ENCODE measurements at places on chromosomes 3 and 15. TPM values are rescaled to one million over a fixed set of nuclear protein-coding genes. Genes with fewer than 3 reads are reported as not detected.

DNA sequence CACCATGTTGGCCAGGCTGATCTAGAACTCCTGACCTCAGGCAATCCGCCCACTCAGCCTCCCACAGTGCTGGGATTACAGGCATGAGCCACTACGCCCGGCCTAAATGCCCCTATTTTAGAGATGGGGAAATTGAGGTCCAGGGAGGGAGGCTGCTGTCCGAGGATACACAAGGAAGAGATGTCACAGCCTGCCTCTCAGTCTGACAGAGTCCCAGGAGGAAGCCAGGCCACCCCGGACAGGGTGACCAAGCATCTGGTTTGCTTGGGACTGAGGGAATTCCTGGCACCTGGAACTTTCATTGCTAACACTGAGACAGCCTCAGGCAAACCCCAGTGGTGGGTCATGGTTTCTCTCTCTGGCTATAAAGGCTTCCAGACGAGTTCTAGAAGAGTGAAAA, 30.6 kb upstream of the ADAMTS7 start:
- DNase-seq = no peak

DNA sequence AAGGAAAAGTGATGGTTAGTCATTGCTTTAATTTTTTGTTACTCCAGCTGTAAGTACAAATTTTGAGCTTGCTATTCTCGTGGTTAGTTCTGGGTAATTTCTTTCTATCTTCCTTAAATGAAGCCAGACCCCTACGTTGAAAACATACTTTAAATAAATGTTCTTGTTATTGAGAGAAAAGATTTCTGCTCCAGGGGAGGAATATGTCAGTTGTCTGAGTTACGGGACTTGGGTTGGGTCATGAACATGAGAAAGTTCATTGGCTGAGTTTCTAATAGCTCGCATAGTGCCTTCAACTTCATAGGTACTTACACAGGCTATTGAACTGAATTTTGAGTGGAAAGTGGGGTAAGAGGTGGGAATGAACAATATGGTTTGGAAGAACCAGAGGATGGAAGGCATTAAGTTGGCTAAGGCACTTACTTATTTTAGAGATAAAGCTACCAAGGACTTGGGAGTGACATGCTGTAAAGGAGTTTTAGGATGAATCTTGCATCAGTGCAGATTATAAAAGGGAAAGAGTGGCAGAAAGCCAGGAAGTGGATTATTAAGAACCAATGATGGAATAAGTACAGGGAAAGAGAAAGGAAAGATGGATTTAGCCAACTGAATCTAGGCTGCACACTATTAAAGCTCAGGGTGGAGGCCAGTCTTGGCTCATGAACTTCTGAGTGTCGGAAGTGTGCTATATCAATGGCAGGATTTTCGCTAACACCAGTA, 1.4 kb downstream of the RPSA start:
- no peak for DNase-seq

DNA sequence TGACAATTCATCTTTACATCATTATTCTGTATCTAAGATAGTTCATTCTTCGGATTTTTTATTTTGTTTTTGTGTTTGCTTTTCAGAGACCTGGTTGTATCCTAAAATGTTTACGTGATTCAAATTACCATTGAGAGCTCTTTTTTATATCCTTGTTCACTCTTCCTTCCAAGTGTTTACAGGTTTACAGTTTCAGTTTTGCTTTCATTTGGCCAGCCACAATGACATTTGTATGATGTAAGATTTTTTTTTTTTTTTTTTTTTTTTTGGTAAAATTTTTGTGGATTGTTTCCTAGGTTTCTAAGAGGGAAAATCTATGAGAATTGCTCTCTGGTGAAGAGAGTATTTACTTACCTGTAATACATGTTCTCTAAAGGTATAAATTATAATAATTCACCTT, 55.0 kb downstream of the SETD5 start:
- DNase-seq = no peak

DNA sequence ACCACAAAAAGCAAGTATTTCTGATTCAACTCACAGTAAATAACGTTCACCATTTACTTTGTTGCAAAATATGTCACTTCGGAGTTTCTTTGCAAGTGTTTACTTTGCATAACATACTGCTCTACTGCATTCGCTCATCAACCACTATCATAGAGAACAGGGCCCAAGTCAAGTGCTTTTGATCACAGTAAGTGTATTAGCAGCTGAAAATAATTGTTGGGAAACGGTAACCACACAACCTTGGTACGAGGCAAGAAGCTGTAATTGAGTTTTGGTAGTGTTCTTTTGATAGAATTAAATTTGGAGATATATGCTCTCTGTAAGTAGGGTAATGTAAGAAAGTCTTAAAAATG, 80.1 kb downstream of the SATB1 start:
- no peak for DNase-seq

DNA sequence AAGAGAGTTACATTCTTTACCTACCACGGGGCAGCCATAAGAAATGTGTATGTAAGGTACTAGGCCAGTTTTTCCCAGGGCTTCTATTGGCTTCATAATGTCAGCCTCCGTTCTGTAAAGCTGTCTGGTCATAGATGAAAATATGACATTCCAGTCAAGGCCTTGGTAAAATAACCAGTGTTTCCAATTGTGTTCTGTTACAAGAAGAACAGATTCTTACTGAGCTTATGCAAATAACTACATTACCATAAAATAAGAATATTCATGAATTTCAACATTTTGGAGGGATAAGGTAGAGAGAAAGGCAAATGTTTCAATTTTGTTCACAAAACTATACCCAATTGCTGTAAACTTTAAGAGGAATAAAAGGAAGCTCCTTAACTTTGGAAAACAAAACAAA, 315.5 kb downstream of the THSD4 start:
- no peak for DNase-seq

DNA sequence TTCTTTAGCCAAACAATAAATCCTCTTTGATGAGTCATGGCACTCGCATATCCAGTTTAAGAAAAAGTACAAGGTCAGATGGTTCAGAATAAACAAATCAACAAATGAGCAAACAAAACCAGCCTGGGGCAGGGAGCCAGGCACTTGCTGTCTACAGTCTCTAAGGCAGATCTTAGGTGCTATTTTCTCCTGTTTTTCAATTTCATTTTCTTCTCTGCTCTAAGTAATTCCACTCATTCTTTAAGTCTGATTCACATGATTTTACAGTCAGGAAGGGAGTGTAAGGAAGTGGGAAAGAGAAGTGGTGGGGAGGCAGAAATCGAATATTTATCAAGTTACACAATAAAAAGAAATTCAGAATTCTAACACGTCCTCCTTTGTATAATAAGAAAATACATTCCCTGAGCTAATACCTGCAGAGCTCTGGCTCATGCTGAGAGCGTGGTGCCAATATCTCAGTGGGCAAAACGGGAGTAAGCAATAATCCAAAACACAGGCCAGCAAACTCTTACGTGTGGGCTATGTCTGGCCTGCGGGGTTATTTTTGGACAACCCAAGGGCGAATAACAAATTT, 298.6 kb downstream of the ADAMTS17 start:
- DNase-seq = no peak

GRCh38 chr3:72152551-72153476, 367.9 kb upstream of the PROK2 start:
- peak; percentile 76 for DNase-seq

GRCh38 chr3:18489939-18490338, 64.8 kb upstream of the SATB1 start:
- DNase-seq = no peak

DNA sequence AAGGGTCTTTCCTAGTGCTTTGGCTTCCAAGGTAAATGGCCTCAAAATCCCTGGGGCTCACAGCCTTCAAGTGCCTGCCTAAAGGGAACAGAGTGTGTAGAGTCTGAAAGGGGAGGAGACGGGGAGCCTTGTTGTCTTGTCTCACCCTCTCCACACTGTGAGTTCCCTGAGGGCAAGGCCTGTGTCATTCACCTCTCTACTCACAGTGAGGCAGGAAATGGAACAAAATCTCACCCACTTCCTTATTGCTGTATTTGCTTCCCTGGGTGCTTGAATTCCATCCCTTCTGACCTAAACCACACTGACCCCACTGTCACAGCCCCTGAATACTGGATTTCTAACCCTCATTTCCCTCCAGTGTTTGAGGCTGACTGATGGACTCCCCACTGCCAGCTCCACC, 197.5 kb downstream of the EPHB1 start:
- DNase-seq = no peak

DNA sequence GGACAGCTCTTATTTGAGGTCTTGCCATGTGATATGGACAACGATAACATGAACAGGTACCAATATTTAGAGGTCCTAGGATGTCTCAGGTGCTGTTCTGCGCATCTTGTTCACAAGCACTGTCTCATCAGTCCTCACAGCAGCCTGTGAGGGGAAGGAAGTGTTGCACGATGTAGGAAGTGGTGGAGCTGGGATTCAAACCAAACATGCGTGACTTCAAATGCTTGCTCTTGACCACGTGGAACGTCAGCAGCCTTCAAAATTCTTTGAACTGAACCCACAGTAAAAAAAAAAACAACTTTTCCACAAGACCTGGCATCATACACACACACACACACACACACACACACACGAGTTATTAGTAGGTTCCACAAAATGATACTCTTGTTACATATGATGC, 153.4 kb upstream of the SMAD3 start:
- DNase-seq = no peak

DNA sequence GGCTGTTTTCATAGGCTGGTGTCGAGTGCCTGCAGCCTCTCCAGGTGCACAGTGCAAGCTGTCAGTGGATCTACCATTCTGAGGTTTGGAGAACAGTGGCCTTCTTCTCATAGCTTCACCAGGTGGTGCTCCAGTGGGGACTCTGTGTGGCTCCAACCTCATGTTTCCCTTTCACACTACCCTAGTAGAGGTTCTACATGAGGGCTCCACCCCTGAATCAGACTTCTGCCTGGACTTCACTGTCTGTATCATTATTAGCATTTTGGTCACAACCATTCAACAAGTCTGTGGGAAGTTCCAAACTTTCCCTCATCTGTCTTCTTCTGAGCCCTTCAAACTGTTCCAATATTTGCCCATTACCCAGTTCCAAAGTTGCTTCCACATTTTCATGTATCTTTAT, 1003.7 kb downstream of the MCTP2 start:
- no peak for DNase-seq

DNA sequence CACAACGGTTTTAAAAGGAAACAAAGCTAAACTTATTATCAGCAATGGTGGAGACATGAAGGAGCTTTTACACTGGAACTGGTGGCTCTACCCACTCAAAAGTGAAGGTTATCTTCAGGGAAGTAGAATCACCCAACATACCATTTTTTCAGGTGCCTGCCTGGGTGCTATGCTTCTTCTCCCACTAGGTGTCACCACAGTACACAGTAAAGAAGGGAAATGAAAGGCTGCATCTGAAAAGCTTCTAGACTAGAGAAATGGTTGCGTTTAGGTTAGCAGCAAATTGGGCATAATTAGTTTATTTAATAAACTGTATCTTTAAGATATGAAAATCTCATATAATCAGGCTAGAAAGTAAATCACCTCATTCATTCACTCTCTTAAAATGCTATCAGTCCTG, 47.0 kb upstream of the SELENOK start:
- DNase-seq = no peak

- DNase-seq = no peak
These were observed 66.6 kb downstream of the ARIH1 start for GRCh38 chr15:72540606-72541237.

DNA sequence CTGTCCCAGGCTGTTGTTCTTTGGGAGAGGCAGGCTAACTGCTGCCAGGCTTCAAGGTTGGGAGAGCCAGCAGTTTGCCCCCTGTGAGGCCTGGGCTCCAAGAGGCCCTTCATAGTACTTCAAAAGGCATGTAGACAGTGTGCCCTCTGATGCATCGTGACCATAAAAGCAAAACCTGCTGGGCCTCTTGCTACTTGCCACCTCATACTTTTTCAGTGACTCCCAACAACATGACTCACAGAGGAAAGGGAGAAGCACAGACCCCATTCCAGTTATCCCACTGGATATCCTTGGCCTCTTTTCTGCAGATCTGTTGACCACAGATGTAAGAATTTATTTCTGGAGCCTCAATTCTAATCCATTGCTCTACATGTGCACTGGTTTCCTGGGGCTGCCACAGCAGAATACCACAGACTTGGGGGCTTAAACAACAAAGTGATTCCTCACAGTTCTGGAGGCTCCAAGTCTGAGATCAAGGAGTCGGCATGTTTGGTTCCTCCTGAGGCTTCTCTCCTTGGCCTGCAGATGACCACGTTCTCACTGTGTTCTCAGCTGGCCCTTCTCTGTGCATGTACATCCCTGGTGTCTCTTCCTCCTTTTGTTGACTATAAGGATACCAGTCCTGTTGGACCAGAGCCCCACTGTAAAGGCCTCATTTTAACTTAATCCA, 8.9 kb upstream of the NSMCE3 start:
- DNase-seq = no peak

- no peak for DNase-seq
These were observed 29.5 kb downstream of the ATOSA start for GRCh38 chr15:52649686-52650085.

DNA sequence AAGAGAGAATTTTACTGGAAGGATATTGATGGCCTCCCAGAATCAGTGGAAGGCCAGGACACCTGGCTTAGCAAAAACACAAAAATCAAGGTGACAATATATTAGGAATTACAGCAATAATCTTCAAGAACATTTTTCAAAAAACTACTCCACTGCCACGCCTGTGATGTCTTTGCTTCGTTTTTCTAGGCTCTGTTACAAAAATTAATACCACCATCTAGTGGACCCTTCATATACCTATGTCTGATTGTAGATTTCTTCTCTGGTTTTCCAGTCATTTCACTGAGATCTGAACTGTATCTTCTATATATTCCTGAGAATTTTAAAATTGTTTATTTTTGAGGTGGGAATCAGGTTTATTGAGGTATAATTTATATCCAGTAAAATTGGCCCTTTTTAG, 5.6 kb upstream of the SLC33A1 start:
- no peak for DNase-seq

GRCh38 chr3:8990266-8991215, 27.3 kb upstream of the RAD18 start:
- peak; percentile 67 for DNase-seq

- DNase-seq = no peak
These were observed 381.0 kb downstream of the SOX2 start for GRCh38 chr3:182092662-182093262.

DNA sequence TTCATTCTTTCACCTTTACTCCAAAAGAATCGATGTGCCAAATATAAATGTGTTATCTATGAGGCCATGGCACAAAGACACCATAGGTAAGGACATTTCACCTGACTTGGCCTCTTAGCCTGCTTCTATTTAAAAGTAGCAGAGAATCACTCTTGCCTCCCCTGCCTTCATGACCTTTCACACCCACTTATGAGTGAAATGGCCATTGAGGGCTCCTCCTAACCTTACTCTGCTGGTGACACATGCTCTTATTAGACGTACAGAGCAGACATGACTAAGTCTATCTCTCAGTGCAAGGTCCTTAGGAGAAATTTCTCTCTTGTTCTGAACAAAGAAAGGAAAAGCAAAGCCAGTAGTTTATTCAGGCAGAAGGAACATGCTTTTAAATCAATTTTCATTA, 150.7 kb downstream of the LRTM1 start:
- DNase-seq = no peak

GRCh38 chr3:166029507-166029906, 192.3 kb upstream of the BCHE start:
- no peak for DNase-seq

SLC28A1 gene
- not detected for total RNA-seq

CFAP44 gene
- total RNA-seq = 12.7 TPM

AP3B2 gene
- 0.39 TPM for total RNA-seq

ECE2 gene
- total RNA-seq = not detected

GABRB3 gene
- 6.6 TPM for total RNA-seq

ASB14 gene
- 0.64 TPM for total RNA-seq

TMEM212 gene
- total RNA-seq = 0.11 TPM
